ENCODE measurements at places on chromosomes 1 and 21. TPM values are rescaled to one million over a fixed set of nuclear protein-coding genes. Genes with fewer than 3 reads are reported as not detected.

The ADAMTSL4 gene
- polyA plus RNA-seq = not detected

The HTR6 gene
- not detected for polyA plus RNA-seq

The PTGFRN gene
- polyA plus RNA-seq = 25.0 TPM

The NSUN4 gene
- 13.1 TPM for polyA plus RNA-seq

The RCSD1 gene
- not detected for polyA plus RNA-seq

The ATPAF1 gene
- polyA plus RNA-seq = 88.4 TPM

The SOAT1 gene
- 5.7 TPM for polyA plus RNA-seq

The DDAH1 gene
- polyA plus RNA-seq = 42.7 TPM

The PLA2G2F gene
- not detected for polyA plus RNA-seq

The TFF2 gene
- not detected for polyA plus RNA-seq

The SEMA4A gene
- 38.4 TPM for polyA plus RNA-seq

The CREG1 gene
- polyA plus RNA-seq = 49.9 TPM

The UBE2U gene
- not detected for polyA plus RNA-seq
